Activated CD8-positive, alpha-beta memory T cell treated with anti-CD3 and anti-CD28 coated beads for 4 hours (primary cell): ENCODE measurements at places on chromosomes 2 and 18.

- DNase-seq, result no peak
Observed at GRCh38 chr18:80147037-80147417, 38.0 kb downstream of the ADNP2 start.

DNA sequence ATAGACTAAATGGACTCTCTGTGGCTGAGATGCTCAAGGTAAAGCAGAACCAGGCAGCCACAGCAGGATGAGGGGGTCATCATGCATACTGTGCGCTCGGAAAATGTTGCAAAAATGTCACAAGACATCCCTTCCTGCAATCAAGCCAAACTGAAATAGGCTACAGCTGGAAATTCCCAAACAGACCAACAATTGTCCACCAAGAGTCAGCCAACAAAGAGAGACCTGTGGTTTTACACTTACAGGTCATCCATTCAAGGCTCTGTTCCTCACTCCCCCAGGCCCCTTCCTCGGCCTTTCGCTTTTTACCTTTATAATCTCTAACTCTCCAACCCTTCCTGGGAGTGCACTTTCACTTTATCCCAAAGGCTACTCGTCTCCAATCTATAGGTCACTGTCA is 1066.9 kb downstream of the TSN start:
- DNase-seq, result no peak

DNA sequence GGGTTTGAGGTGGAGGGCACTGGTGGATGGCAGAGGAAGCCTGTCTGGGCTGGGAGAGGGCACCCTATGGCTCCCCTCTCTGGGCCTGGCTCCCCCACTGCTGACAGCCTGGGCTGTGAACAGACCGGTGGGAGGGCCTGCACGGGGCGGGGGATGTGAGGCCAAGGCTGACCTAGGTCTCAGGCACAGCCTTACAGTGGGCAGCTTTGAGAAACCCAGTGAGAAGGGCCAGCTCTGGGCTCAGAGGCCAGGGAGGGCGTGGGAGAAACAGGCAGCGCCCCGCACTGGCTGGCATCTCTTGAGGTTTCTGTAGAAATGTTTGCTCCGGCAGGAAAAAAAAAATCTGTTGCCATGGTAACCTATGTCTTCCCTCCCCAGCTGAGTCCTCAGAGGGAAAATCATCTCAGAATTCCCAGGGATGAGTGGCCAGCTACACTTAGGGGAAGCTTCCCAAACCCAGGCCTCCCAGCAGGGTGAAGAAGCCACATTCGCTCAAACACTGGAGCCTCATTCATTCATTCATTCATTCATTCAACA is 71.7 kb upstream of the TAF1B start:
- no peak for DNase-seq

DNA sequence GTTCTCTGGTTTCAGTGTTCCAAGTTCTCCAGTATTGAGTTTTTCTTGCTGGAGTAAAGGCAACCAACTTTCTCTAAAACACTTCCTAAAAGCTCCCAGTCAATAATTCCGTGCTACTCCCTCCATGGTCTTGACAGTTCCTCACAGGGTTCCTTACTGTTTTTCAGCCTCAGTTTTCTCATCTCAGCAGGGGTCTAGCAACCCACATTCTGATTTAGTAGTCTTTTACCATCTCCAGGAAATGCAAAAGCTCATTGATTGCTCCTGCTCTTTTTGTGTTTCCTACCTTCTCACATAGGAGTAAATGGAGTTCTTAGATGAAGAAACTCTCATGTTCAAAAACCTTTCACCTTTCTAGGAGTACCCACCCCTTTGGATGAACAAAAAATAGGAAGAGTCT is 978.8 kb upstream of the POU3F3 start:
- DNase-seq, result no peak
